Right cardiac atrium (tissue), 5 donors: ENCODE measurements at places on chromosomes 12 and 14. TPM values are rescaled to one million over a fixed set of nuclear protein-coding genes. Genes with fewer than 3 reads are reported as not detected.

NINJ2 gene
- polyA plus RNA-seq = 5.9 TPM

KCNC2 gene
- not detected for polyA plus RNA-seq

NDRG2 gene
- 351 TPM for polyA plus RNA-seq

SIRT4 gene
- 6.0 TPM for polyA plus RNA-seq

DNA sequence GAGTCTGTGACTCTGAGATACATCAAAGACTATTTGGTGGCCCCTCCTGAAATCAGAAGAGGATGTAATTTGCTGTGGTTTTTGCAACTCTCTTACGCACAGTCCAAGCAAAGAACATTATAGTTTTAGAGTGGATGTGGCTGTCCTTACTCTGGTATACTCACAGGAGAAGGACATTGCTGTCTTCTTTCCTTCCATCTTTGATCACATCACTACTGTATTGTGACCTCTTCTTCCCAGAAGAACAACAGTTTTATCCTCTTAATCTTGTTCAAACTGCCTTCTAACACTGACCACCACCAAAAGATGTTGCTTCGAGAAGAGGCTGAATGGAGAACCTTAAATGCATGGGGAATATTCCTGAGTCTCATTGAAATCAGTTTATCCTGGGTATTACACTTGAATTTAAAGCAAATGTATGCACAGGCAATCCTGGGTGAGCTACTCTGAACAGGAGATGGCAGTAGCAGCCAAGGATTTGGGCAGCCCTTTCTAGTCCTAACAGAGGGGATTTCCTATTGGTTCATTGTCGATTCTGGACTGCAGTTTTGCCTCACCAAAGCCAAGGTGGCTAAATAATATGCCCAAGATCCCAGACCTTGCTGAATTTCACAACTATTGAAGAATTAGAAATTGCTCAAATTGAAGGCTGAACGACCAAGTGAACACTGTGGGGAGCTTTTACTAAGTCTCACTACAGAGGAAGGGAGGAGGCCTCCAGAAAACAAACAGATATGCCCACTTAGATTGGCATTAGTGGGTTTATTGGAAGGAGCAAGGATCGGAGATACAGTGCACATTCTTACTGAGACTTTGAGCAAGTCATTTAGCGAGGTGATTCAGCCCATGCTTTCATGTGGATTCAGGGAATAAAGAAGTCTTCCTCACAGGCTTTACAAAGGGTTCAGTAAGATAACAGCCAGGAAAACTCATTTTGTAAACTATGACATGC, 282.8 kb downstream of the PAWR start:
- DNase-seq = peak; percentile 61

GRCh38 chr14:100122481-100123223, 36.8 kb downstream of the DEGS2 start:
- no peak for DNase-seq

DNA sequence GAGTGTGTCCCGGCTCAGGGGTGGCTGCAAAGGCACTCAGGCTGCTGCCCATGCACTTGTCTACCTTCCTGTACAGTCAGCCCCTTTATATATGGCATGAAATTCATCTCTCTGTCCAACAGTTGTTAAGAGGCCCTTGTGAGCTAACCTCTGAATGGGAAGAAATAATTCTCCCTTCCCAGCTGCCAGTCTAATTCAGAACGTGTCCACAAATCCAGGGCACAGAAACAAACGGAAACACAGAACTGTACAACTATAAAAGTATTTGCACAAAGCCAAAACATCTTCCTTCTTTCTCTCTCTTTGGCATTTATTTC, 849 bp downstream of the KRT5 start:
- DNase-seq = no peak

DNA sequence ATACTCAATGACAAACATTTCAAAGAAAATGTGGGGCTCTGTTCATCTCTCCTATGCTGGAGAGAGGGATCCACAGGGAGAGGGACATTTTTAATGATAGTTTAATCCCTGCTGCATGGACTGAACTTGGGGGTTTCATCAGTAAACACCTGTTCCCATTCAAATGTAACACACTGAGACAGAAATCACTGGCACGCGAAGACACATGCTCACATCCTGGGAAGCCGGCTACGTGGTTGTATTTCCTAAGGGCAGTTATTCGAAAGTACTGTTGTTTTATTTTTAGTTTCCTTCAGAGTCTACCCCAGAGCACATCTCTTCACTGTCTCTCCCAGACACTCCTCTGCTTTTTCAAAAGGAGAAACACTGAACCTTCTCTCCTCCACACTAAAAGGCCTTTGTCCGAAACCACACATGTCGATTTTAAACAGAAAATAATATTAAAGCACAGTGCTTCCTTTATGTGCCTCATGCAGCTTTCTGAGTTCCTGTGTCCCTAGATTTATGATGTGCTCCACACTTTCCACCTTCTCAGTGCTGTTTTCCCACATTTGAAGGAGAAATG, 52.8 kb downstream of the PTHLH start:
- no peak for DNase-seq

- no peak for DNase-seq
Measured at GRCh38 chr12:113758165-113758924, 207.8 kb downstream of the RBM19 start.

- no peak for DNase-seq
Measured at GRCh38 chr14:77903221-77903620, 103.3 kb downstream of the ADCK1 start.

DNA sequence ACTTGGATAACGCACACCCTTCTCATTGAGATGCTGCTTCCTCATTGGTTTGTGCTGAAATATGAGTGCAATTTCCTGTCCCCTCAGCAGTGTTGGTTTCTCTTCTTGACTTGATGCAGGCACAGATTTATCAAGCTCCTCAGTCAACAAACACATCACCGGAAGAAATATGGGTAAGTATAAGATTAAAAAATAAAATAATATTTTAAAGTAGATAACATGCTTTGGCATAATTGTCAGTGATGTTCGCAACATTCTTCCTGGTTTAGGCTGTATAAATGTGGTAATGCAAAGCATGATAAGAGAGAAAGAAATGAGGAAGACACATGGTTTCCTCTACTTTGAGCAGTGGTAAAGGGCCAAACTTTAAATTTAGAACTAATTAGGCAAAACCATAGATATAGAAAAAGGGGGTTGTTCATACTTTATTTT, at the start of gene GPR65:
Gene GPR65 (plus strand): TSS at position 86 of the 432 bp plus-strand sequence. CDS start 5,713 bp downstream, outside the sequence.
- DNase-seq = no peak

DNA sequence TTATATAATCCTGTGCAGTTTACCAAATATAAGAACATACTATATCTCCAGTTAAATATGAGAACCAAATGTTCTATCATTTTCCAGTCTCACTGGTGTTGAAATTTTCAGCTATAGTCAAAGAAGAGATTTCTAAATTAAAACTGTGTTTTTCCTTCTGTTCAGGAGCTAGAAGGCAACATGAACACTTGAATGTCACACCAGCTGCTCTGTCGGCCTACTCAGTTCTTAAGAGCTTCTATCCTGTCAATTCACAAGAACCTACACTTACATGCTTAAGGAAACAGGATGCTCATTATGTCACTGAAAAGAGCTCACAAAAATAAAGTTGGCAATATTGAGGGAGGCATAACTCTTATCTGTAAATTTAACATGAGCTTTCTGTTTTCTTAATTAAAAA, 43.1 kb downstream of the ATP2B1 start:
- DNase-seq = no peak

GRCh38 chr12:9337656-9338055, 129.5 kb upstream of the PZP start:
- no peak for DNase-seq
